ENCODE measurements at places on chromosomes 3 and 15.
A peak's percentile ranks its signal among the peaks of the same experiment; 100 is the strongest.

DNA sequence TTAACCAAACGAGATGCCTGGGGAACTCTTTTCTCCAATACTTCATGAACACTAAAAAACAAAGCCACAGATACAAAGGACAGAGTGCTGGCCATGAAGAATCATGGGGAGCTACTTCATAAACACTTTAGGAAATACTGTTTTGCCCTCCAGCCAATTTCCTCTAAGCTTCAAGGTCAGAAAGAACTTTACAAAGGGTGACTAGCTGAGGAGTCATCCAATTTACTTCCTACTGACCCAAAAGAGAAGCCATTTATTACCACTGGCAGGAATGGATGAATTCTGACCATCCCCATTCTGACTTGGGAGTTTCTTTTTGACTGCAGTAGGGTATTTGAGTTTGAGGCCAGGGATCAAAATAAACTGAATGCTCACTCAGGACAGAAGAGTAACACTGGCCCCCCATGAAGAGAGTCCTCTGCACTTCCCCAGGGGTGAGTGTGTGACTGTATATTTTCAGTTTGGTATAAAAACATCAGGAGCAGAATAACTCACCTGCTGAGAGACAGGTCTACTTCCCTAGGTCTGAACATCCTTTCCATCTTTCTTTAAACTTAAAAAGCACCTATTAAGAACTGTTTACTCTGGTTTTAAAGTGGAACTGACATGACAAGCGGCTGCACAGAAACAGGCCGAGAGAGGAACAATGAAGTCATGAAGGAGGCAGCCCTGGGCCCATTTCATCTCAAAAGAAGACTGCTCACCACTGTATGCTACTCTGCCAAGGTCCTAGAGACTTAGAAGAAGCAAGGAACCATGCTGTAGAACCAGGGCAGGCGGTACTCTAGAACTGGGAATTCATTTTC lies 203.6 kb downstream of the TNIK start:
- no peak for DNase-seq

DNA sequence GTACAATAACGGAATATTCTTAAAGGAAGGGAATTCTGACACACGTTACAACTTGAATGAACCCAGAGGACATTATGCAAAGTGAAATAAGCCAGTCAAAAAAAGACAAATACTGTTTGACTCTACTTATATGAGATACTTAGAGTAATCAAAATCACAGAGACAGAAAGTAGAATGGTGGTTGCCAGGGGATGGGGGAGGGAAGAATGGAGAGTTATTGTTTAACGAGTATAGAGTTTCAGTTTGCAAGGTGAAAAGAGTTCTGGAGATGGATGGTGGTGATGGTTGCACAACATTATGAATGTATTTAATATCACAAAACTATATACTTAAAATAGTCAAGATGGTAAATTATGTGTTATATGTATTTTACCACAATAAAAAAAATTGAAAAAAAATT lies 112.9 kb upstream of the ARHGEF3 start:
- DNase-seq = no peak

DNA sequence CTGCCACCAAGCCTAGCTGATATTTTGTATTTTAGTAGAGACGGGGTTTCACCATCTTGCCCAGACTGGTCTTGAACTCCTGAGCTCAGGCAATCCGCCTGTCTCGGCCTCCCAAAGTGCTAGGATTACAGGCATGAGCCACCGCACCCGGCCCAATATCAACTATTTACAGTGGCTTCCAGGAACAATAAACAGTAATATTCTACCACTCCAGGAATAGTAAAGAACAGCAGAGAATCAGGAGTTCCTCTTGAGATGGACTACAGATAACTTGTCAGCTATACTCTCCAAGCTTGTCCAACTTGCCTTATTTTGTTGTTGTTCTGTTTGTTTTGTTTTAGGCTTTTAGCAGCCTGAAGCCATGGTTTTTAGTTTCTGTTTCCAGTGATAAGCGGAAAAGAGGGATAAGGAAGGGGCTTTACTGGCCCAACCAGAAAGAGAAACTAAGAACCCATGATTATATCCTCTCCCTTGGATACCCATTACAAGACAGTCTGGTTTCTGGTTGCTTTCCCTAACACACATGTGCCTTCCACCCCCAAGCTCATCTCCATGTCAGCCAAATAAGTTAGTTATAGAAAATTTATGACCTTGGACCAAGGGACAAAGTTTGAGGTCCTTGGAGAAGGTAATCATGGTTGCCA lies 36.7 kb downstream of the ARHGEF3 start:
- DNase-seq = no peak

DNA sequence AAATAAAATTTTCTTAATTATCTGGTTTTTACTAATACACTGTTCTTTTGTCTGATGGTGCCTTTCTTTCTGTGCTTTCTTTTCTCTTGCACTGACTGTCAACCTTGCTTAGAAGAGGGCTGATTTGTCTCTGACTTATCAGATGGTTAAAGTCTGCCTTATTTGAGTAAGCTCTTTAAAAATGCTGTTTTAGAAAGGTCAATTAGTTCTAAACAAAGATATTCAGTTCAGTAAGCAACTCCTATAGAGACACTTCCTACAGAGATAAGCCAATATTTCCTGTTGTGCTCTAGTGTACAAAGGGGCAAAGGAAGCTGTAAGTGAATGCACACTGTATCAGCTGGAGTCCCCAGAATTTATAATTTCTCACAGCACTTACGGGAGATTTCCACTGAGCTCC lies 153.4 kb upstream of the TSPAN3 start:
- no peak for DNase-seq

DNA sequence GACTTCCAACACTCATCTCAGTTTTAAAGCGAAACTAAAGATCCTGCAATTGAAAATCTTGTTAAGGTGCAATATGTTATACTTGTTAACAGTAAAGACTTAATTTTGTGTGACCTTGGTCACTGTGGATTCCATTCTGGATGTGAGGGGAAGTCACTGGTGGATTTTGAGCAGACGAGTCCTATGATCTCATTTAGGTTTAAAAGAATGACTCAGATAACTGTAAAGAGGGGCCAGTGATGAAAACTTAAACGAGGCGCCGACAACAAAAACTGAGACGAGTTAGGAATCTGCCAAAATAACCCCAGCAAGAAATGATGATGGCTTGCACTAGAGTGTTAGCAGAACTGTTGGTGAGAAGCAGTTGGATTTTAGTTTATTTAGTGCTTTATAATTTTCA lies 56.5 kb downstream of the LRRC28 start:
- DNase-seq = no peak

DNA sequence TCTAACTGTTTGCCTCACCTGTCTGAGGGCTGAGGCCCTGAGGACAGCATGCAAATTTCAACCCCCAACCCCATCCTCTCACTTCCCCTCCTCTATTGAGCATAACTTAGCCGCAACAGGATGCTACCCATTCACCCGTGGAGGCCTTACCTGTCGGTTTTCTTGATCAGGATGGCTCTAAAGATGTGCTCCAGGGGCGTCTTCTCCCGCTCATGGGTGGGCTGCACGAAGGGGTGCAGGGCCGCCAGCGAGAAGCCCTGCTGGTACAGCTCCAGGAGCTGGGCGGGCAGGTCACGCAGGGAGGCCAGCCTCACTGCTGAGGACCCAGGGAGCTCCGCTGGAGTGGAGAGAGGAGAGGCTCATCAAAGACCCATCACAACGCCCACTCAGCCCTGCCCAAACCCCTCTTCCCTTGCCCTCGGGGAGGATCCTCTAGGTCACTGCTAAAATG lies 79.8 kb downstream of the RFTN1 start:
- no peak for DNase-seq

GRCh38 chr3:143612541-143612940 lies 235.7 kb downstream of the SLC9A9 start:
- DNase-seq = no peak

GRCh38 chr15:50997371-50998051 lies 89.0 kb downstream of the AP4E1 start:
- no peak for DNase-seq

GRCh38 chr3:165254812-165255211 lies 58.6 kb upstream of the SLITRK3 start:
- peak; percentile 18 for DNase-seq

DNA sequence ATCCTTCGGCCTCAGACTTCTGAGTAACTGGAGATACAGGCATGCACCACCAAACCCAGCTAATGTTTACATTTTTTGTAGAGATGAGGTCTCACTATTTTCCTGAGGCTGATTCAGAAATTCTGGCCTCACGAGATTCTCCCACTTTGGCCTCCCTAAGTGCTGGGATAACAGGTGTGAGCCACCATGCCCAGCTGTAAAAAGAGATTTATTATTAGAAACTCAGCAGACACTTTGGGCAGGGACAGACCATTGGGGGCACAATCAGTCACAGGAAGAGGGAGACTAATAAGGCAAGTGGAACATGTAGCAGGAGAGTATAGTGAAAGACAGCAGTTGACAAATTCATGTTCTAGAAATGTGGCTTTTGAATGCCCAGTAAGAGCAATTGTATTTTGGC lies 249.2 kb downstream of the CBLB start:
- DNase-seq = no peak

DNA sequence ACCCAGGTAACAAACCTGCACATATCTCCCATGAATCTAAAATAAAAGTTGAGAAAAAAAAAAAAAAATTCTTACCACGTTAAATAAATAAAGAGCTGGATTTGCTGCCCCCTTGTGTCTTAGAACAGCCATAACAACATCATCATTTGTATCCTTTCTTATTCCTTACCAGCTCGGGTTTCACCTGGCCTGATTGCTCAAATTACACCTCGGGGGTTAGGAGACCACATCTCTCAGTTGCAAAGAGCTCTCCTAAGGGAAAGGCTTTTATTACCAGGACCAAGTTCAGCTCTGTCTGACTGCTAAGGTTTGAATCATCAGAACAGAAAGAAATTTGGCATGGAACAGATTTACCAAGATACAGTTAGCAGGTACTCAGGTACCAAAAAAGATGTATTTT lies 25.8 kb upstream of the RPL39L start:
- peak; percentile 2 for DNase-seq

DNA sequence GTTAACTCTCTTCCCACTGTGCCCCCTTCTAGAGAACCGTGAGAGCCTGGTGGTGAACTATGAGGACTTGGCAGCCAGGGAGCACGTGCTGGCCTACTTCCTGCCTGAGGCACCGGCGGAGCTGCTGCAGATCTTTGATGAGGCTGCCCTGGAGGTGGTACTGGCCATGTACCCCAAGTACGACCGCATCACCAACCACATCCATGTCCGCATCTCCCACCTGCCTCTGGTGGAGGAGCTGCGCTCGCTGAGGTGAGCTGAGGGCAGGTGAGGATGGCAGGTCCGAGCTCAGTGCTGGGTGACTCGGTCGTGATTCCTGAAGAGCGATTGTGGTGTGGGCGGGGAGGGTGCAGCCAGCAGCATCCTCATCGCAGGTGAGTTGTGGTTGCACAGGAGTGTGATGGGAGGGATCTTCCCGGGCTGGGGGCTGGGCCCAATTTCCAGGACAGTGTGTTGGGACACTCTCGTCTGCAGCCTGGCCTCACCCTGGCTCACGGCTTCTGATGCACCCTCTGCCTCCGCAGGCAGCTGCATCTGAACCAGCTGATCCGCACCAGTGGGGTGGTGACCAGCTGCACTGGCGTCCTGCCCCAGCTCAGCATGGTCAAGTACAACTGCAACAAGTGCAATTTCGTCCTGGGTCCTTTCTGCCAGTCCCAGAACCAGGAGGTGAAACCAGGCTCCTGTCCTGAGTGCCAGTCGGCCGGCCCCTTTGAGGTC lies 8.0 kb downstream of the MCM2 start:
- no peak for DNase-seq

- no peak for DNase-seq
Observed at GRCh38 chr3:81974751-81975150, 213.3 kb upstream of the GBE1 start.

DNA sequence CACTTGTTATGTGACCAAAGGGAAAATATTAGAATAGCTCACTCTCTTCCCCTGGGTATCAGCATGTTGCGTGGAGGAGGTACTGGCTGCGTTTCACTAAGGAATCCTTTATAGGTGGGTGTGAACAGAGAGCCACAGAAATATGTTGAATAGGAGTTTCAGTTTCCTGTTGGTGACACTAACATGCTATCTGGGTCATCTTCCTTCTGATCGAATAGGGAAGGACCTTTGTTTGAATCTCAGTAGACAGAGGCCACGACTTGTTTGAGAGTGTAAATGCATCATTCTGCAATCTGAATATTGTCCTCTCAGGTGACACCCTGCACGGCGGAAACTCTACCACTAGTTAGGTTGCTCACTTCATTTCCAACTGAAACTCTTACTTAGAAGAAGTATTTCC lies 157.9 kb upstream of the SLC2A2 start:
- no peak for DNase-seq

GRCh38 chr3:64856106-64856505 lies 168.3 kb upstream of the ADAMTS9 start:
- no peak for DNase-seq

DNA sequence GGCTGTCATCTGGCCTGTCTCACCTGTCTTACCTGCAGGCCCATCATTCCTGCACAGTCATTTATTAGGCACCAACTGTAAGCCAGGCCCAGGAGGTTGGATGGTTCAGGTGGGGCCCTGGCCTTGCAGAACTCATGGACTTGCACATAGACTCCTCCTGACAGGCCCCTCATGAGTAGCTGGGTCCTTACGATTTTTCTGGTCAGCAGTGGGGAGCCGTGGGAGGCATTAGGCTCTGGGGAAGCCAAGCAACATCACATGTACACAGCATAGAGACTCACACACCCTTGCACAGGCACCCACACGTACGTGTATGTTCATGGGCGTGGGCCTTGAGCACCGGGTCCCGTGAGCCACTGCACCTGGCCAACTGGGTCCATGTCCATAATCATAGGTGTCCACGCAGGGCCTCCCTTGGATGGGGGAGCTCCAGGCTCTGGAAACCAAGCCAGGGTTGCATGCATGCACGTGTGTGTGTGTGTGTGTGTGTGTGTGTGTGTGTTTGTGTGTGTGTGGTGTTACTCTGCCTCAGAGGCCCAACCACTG lies 20.3 kb downstream of the CISH start:
- DNase-seq = no peak

GRCh38 chr3:146464783-146465182 lies 4.6 kb downstream of the PLSCR2 start:
- DNase-seq = no peak

- DNase-seq = no peak
Observed at GRCh38 chr3:147613725-147614124, 204.6 kb downstream of the ZIC1 start.

- DNase-seq = no peak
Observed at GRCh38 chr15:80932989-80933388, 56.6 kb downstream of the MESD start.

GRCh38 chr3:50430950-50431435 lies 71.7 kb upstream of the TMEM115 start:
- no peak for DNase-seq

DNA sequence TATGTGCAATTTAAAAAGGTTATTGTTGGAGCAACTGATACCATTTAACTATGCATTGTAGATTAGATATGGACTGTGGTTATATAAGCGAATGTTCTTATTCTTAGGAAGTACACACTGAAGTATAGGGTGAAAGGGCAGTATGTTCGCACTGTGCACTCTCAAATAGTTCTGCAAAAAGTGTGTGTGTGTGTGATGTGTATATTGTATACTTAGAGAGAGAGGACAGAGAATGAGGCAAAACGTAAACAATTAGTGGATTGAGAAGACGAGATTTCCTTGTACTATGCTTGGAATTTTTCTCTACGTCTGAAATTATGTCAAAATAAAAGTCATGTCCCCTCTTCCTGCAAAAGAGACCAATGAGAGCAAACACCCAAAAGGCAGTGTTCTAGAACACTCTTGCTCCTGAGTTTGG lies 30.4 kb downstream of the LSM3 start:
- no peak for DNase-seq

GRCh38 chr15:47998619-47999019 lies 122.2 kb upstream of the SLC24A5 start:
- no peak for DNase-seq
